ENCODE measurements at places on chromosomes 1 and 21.
A peak's percentile ranks its signal among the peaks of the same experiment; 100 is the strongest.

DNA sequence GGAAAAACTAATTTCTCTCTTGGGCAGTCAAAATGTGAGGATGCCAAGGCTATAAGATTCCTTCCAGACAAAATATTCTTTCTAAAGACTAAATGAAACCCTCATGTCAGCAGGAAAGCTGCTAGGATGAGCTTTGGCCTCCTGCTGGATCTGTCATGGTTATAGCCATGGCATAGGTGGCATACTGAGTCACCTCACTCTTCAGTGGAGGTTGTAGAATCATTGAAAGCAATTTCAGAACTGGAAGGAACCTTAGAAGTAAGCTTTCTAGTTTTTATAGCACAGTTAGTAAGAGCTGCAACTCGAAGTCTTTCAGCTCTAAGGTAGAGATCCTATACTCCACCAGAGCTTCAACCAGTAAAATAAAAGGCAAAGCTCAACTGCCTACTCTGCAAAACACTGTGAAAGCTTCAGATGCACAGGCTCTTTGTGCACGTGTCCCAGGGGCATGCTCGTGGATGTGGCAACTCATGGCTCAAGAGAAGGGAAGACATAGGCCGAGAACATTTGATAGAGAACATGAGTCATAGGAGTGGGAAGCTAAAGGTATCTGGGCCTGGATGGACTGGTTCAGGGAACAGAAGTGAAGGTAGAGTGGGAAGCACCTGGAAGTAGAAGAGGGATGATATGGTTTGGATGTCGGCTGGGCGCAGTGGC, 5.8 kb downstream of the AVPR1B start:
- DNase-seq = no peak

- DNase-seq = no peak
These were observed 4.6 kb upstream of the NBPF1 start for GRCh38 chr1:16617778-16618580.

GRCh38 chr1:3310718-3311400, 143.6 kb upstream of the ARHGEF16 start:
- DNase-seq = no peak

DNA sequence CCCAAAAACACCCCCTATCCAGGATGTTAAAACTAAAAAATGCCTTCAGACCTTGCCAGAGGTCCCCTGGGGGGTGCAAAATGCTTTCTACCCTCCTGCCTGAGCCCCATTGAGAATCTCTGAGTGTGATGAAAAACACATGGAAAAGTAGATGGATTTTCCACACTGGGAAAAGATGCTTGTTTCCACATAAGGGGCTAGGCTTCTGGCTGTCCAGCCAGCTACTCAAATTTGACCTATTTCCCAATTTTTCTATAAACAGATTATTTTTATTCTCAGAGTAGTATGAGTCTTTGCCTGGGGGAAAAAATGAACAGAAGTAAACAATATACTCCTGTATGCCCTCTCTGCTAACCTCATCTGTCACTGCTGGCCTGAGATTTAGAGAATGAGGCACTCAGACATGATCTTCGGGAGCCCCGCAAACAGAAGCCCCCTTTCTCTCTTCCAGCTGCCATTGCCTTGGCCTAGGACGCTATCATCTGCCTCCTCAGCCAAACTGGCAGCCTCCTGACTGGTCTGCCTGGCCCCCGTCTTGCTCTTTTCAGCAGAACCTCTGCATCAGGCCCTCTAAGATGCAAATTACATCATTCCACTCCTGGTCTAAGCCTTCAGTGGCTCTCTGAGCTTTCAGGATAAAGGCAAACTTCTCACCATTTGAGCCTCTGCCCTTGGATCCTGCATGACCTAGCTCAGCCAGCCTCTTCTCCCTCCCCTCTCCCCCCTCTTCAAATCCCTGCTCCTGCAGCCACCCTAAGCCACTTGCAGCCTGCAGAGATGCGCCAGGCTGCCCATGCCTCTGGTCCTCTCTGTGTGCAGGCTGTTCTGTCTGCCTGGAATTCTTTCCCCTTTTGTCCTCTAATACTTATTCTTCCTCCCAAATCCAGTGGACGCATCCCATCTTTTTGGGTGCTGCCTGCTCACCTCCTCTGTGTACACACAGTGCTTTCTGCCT, 39.7 kb upstream of the TMEM125 start:
- no peak for DNase-seq

GRCh38 chr1:186904361-186904760, 75.6 kb downstream of the PLA2G4A start:
- DNase-seq = no peak

- DNase-seq = no peak
These were observed 44.8 kb downstream of the CHD1L start for GRCh38 chr1:147287133-147287865.

GRCh38 chr1:74396462-74396861, 115.9 kb downstream of the LRRC53 start:
- no peak for DNase-seq

- no peak for DNase-seq
These were observed 68.8 kb upstream of the C1orf174 start for GRCh38 chr1:3968851-3969250.

GRCh38 chr1:33972676-33973395, 109.0 kb downstream of the HMGB4 start:
- peak; percentile 66 for DNase-seq

DNA sequence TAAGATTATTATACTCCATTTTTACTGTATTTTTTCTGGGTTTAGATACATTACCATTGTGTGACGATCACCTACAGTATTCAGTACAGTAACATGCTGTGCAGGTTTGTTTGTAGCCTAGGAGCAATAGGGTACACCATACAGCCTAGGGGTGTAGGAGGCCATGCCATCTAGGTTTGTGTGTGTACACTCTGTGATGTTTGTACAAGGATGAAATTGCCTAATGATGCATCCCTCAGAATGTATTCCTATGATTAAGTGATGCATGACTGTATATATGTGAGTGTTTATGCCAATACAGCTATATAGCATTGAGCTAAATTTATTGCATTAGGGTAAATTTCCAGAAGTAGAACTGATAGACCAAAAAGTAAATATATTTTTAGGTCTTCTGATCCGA, 23.3 kb downstream of the TUFT1 start:
- DNase-seq = no peak

- no peak for DNase-seq
These were observed at the start of gene CFAP74 for GRCh38 chr1:2003541-2004131. TSS of gene CFAP74 (minus strand) at chr1:2003786. CDS start at chr1:1990956, 12,830 bp downstream.

GRCh38 chr1:109201123-109201703, 12.5 kb upstream of the SARS1 start:
- DNase-seq = peak; percentile 29

All from C1 segment of cervical spinal cord (tissue), 14 donors.